ENCODE measurements at places on chromosomes 3 and 15.

DNA sequence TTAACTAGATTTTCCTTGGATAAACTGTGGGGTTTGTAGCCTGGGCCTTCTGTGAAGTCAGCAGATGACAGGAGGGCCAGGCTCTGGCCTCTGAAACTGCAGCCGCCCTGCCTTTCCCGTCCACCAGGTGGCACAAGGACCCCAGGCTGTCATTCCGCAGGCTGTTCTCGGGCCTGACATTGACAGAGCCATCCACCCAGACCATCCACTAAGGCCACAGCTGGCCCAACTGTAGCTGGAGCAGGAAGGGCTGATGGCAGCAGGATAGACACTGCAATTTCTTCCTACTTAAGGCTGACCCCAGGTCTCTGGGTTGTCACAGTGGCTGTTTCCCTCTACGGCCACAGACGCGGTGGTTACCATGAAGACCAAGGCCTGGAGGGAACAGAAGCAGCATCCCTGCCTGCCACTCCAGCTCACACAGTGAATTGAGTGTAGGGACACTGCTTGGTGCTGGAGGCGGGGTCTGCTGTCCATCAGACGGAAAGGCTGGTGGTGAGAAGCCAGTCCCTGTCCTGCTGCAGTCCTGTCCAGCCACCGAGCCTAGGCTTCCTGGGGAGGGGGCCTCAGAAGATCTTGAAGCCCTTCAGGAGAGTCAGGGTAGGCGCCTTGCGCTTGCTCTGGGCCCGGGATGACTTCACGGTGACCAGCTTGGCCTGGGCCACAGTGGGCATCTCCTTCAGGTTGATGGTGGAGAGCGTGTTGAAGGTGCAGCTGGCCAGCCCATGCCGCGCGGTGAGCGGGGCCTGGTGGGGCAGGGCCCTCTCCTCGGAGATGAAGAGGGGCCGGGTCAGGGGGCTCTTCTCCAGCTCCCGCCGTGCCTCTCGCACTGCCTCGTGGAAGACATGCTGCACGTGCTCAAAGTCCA, 9.4 kb downstream of the SLC51B start:
- peak; percentile 46 for DNase-seq

- DNase-seq, result no peak
Observed at GRCh38 chr15:41942886-41943285, 29.5 kb downstream of the EHD4 start.

GRCh38 chr3:1235526-1236120, 142.8 kb downstream of the CNTN6 start:
- peak; percentile 35 for DNase-seq

DNA sequence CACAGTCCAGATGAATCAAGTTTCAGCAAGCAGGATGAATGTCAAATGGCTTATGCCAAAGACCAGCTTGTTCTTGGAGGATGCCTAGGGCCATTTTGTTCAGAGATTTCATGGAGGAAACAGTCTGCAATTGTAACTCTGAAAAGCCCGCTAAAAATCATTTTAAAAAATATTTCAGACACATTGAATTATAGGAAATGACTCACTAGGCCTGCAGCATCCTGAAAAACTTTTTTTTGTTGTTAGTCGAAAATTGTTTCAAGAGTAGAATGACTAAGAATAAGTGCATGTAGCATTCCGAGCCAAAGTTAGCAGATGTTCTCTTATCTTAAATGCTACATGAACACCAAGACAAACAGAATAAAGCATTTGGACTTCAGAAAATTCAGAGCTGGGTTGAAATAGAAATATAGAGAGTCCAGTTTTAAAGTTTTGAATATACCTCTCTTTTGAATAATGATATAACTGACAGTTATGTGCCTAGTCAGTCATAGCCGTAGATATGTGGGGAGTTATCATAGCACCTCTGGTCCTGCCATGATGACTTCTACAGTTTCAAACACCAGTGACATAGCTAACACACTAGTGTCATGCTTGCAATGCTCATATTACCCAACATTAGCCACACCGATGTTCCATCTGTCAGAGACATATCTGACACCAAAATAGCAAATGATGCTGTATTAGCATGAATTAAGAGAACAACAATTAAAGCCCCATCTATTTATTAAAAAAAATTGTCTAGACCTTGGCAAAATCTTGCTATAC, 1462.8 kb upstream of the GBE1 start:
- DNase-seq, result no peak

DNA sequence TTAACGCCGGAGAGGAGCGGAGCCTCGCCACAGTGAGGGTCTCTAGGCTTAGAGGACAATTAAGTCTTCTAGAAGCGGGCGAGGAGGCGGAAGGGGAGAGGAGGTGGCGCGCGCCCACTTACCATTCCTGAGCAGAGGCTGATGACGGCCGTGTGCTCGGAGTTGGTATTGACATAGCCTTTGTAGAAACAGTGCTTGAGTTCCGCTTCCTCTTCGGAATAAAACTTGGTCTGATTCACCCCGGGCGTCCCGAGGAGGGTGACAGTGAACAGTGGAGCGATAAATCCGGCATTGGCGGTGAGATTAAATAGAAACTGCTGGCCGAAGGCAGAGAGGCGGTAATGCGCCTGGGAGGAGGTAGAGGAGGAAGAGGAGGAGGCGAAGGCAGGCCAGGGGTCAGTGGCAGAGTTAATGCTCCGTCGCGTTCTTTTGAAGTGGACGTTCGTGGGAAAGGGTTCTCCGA, 1.3 kb downstream of the ADAMTS9 start:
- DNase-seq, result no peak

- DNase-seq, result no peak
Observed at GRCh38 chr3:14891135-14892132, 55.9 kb upstream of the NR2C2 start.

DNA sequence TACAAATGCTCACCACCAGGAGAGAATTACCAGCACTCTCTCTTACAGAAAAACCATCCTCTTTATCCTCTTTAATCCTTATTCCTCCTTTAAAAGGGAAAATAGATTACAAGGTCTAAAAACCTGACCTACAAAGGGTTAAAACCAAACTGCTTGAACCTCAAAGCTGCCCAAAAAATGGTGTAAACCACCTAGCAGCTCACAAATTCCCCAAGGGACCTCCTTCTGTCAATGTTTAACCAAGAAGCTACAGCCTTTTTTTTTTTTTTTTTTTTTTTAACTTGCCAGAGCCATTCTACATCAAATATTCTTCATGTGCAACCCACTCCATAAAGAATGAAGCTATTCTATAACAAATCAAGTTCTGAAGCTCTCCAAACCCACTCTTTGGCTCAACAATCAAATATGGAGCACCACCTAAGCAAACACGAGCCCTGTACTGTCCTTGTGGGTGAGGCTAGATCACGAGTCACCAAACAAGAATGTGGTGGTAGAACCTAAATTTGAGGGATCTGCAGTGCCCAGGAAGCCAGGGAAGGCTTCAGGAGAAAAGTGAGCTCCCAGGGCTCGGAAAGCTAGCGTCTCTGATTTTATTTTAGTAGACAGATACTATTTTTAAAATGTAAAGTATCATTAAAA, 20.1 kb downstream of the OSBPL10 start:
- DNase-seq, result no peak

- DNase-seq, result no peak
Observed at GRCh38 chr3:153503873-153504272, 341.8 kb downstream of the RAP2B start.

DNA sequence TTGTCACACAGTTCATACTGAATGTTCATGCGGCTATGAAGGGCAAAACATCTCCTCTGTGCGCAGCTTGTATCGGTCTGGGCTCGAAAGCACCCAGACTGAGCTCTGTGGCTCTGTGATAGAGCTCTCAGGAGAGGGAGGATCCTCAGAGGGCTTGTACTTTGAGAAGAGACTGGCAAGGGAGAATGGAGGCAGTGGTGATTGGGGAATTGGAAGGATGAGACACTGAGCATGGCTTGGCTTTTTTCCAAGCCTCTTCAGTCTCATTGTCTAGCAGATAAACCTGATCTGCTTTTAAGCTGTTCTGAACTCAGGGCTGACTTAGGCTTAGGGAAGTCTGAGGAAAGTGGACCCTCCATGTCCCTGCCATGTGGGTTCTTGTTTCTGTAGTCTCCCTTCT, 43.0 kb downstream of the RAD54L2 start:
- no peak for DNase-seq

- no peak for DNase-seq
Observed at GRCh38 chr15:28033443-28033842, 65.7 kb downstream of the OCA2 start.

DNA sequence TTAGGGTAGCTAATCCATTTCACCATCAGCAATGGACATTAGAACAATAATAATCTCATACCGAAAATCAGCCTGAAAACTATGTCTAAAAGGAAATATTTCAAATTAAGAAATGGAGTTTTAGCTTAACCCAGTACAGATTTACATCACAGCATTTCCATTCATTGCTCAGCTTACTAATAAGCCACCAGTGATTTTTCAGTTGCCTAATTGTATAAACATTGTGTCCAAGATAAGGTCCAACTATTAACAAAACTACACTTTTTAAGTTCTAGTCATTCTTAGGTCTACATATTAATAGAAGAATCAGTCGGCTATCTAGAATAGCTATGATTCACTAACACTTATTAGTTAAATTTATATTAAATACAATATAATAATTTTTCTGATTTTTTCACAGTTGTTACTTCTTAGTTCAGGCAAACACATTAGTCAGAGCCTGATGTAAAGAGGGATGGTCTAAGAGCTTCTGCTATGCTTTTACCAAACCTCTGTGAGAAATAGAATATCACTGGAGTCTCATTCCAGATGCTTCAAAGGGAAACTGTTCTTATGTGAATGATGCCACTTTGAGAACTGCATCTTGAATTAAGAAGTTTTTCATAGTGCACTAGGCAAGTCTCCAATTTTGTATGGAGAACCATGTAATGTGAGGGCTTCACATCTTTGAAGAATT, 74.1 kb downstream of the CMSS1 start:
- no peak for DNase-seq

GRCh38 chr3:138148503-138148902, 16.3 kb upstream of the A4GNT start:
- no peak for DNase-seq

GRCh38 chr3:159273070-159273469, 471.2 kb downstream of the MFSD1 start:
- DNase-seq, result no peak

DNA sequence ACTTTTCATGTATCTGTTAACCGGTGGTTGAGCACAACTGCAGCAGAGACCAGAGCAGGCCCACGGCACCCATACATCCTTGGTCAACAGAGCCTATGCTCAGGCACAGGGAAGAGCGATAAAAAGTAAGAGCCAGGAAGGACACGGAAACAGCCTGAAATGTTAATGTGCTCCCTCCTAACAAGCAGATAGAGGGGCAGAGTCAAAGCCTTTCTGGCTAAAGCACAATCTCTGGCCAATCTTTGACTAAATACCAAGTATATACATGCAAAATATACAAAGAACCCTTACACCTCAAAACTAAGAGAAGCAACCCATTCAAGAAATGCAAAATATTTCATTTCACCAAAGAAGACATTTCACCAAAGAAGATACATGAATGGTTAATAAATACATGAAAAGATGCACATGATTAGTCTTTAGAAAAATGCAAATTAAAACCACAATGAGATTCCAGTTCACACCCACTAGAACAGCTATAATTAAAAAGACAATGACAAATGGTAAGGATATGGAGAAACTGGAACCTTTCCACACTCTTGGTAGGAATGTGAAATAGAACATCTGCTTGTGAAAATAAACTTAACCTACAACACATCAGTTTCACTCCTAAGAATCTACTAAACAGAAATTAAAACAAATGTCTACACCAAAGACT, 88.0 kb downstream of the OSBPL10 start:
- DNase-seq, result no peak

GRCh38 chr15:88904257-88904623, 8.9 kb upstream of the HAPLN3 start:
- no peak for DNase-seq

GRCh38 chr15:85926834-85927233, 132.1 kb upstream of the KLHL25 start:
- no peak for DNase-seq

- DNase-seq, result no peak
Observed at GRCh38 chr3:173939331-173939730, 541.8 kb downstream of the NLGN1 start.

- no peak for DNase-seq
Observed at GRCh38 chr3:126152458-126152857, 27.9 kb downstream of the ALDH1L1 start.

GRCh38 chr3:43696441-43696840, 5.7 kb downstream of the ABHD5 start:
- DNase-seq, result no peak

GRCh38 chr3:123015596-123015995, 12.0 kb downstream of the SEMA5B start:
- no peak for DNase-seq

GRCh38 chr3:31968927-31969418, 12.1 kb downstream of the OSBPL10 start:
- no peak for DNase-seq

- no peak for DNase-seq
Observed at GRCh38 chr3:123798550-123798949, 85.6 kb downstream of the MYLK start.

DNA sequence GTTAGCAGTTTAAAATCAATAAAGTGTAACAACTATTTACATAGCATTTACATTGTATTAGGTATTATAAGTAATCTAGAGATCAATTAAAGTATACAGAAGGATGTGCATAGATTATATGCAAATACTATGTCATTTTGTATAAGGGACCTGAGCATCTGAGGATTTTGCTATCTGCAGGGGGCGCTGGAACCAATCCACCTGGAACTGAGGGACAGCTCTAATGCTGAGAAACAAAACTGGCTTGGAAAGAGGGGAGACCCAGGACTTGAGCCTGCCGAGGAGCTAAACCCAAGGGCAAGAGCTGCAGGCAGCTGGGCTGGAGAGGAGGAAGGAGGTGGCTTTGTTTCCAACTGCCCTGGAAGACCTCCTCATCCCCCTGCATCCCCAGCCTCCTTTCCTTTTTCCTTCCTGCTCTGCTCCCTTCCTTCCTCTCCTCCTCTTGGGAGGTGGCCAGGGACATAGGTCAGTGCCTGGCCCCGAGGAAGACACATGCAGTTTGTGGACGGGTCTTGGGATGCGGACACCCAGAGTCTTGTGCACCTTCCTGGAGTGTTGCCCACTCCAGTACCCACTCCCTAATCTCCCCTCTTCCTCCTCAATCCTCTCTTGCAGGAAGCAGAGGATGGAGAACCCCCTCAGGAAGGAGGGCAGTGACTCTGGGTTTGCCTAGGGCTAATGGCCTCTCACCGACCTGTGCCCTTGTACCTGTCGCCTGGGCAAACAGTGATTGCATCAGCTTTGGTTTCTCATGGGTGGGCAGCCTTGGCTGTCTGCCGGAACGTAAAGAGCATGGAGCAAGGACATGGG, 825 bp upstream of the RTP3 start:
- no peak for DNase-seq

DNA sequence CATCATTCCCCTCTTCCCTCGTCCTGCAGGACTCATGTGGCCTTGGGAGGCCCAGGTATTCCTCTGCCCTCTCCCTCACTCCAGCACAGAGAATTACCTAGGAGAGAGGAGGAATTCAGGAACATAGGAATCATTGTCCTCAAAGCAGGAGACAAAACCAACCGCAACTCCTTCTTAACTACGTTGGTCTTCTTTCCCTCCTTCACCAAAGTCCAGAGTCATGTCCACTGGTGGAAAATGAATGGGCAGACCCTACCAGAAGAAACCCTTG, 55.0 kb upstream of the SKOR1 start:
- no peak for DNase-seq

All from NT2/D1 (cell line).